ENCODE measurements at places on chromosomes 12 and 14. TPM values are rescaled to one million over a fixed set of nuclear protein-coding genes. Genes with fewer than 3 reads are reported as not detected.
A peak's percentile ranks its signal among the peaks of the same experiment; 100 is the strongest.

Gene TAS2R14
- total RNA-seq = 0.62 TPM

Gene RHOF
- total RNA-seq = 136 TPM

Gene DTX1
- total RNA-seq = 12.4 TPM

Gene P2RX7
- total RNA-seq = 11.3 TPM

Gene TMEM19
- 10.8 TPM for total RNA-seq

Gene ZDHHC22
- total RNA-seq = not detected

Gene SLC17A8
- total RNA-seq = not detected

Gene TDRD9
- total RNA-seq = 0.85 TPM

Gene ART4
- total RNA-seq = not detected

GRCh38 chr12:43306066-43306465 is 245.9 kb downstream of the ADAMTS20 start:
- no peak for DNase-seq

GRCh38 chr12:40011775-40012129 is 94.1 kb downstream of the SLC2A13 start:
- no peak for DNase-seq

DNA sequence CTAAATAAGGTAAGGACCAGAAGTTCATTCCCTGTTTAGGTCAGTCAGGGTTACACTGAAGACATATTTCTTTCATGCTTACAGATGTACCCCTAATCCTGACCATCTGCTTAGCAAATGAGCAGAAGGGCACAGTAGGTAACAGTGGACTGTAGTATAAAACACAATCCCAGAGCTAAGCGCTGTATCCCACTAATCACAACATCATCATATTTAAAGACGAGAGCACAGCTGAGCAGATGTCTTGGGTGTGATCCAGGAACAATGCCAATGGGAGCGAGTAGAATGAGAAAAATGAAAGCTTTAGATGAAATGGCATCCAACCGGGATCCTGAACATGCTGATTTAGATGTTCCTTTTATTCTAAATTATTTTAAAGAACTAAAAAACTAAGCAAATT is 213.4 kb downstream of the CCER1 start:
- DNase-seq = no peak

GRCh38 chr14:58565832-58566231 is 71.9 kb upstream of the DACT1 start:
- DNase-seq = no peak

GRCh38 chr14:76917745-76918255 is 91.6 kb downstream of the LRRC74A start:
- no peak for DNase-seq

GRCh38 chr12:110865521-110865920 is 18.7 kb downstream of the CCDC63 start:
- DNase-seq = no peak

GRCh38 chr12:101931498-101932326 is 54.3 kb downstream of the DRAM1 start:
- no peak for DNase-seq

GRCh38 chr14:93160353-93160801 is 24.3 kb downstream of the MOAP1 start:
- DNase-seq = peak; percentile 30

GRCh38 chr14:22808388-22809209 is 6.6 kb downstream of the SLC7A7 start:
- DNase-seq = no peak

DNA sequence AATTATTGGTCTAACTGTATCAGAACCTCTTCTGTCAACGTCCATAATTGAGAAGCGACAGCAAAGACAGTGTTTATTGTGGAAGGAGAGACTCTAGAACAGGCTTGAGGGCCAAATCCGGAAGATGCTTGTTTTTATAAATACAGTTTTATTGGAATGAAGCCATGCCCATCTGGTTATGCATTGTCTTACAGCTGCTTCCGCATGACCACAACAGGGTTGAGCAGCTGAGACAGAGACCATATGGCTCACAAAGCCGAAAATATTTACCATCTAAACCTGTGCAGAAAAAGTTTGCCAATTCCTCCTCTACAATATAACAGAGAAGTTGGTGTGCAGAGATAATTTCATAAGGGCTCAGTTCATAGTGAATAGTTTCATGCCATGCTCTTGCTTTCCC is 24.5 kb downstream of the PRKAB1 start:
- DNase-seq = no peak

GRCh38 chr14:73358187-73358586 is 100.2 kb downstream of the NUMB start:
- DNase-seq = no peak

DNA sequence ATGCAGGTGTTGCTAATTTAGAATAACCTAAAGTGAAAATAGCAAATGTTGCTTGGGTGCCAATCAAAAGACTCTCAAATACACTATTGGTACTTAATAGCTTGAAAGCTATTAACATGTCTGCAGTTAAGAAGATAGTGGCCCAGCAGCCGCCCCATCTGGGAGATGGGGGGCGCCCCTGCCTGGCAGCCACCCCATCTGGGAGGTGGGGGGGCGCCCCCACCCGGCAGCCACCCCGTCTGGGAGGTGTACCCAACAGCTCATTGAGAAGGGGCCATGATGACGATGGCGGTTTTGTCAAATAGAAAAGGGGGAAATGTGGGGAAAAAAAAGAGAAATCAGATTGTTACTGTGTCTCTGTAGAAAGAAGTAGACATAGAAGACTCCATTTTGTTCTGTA is 923.1 kb upstream of the MDGA2 start:
- DNase-seq = no peak

- DNase-seq = peak; percentile 51
These were observed 94.5 kb downstream of the TTC7B start for GRCh38 chr14:90721619-90722305.

DNA sequence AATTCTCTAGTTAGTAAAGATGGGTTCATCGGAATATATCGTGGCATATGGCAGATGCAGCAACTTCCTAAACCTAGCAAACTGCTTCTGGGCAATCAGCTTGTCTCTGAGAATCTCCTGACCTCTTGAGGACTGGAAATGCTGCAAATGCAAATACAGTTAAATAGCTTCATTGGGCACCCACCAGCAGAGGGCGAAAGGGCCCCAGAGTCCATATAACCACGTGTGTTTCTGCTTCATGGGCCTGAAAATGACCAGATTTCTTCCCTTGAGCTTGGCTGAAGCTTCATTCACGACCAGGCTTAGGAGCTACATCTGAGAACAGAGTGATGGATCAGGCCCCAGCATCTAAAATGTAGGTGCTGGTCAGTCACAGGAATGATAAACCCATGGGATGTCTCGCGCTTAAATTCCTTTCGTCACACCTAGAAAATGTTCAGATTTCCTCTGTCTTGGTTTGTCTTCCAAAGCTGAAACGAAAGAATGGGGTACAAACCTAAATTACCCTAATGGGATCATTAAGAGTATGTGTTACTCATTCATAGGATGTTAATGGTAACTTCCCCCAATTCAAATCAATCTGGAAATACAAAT is 1482.5 kb upstream of the TMEM132C start:
- DNase-seq = peak; percentile 52

GRCh38 chr14:103002578-103003350 is 54.6 kb downstream of the CDC42BPB start:
- DNase-seq = no peak

DNA sequence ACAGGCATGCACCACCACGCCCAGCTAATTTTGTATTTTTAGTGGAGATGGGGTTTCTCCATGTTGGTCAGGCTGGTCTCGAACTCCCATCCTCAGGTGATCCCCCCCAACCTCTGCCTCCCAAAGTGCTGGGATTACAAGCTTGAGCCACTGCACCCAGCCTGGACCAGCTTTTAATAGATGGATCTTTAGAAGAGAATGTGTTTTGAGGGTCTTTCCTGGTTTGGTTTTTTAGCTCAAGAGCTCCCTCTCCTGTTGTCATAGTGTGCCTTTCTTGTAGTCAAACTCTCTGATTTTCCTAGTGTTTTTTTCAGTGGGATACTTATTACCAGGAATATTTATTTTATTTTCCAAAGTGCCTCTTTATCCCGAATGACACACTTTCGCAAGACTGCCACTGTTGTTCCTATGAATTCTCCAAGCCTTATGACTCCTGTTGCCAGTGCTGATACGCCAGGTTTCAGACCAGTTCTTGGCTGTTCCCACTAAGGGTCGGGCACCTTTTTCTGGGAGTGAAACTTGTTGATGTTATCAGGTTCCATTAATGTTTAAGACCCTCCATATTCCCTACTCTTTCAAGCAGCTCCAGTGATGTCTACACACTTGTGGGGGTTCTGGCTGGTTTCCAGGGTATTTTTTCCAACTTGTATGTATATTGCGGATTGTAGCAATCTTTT is 31.5 kb upstream of the LIMA1 start:
- no peak for DNase-seq

DNA sequence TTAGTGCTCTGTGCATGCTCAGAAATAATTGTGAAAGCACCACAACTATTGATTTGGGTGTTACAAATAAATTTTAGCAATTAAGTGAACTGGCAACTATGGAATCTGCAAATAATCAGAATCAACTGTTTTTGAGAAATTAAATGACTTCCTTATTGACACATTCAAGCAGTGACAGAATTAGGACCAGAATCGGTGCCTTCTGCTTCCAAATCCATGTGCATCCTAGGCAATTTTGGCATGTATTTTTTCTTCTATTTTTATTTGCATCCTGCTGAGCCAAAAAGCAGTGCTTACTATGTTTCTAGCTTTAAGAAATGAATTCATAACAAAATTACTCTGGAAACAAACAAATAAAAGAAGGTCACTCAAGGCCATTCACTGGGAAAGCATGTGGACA is 408.2 kb downstream of the GXYLT1 start:
- DNase-seq = no peak

GRCh38 chr14:84610086-84610485 is 919.9 kb upstream of the FLRT2 start:
- DNase-seq = no peak

GRCh38 chr14:71060825-71061455 is 153.7 kb downstream of the PCNX1 start:
- DNase-seq = no peak

- no peak for DNase-seq
These were observed 10.1 kb upstream of the PITPNM2 start for GRCh38 chr12:123160801-123161487.

DNA sequence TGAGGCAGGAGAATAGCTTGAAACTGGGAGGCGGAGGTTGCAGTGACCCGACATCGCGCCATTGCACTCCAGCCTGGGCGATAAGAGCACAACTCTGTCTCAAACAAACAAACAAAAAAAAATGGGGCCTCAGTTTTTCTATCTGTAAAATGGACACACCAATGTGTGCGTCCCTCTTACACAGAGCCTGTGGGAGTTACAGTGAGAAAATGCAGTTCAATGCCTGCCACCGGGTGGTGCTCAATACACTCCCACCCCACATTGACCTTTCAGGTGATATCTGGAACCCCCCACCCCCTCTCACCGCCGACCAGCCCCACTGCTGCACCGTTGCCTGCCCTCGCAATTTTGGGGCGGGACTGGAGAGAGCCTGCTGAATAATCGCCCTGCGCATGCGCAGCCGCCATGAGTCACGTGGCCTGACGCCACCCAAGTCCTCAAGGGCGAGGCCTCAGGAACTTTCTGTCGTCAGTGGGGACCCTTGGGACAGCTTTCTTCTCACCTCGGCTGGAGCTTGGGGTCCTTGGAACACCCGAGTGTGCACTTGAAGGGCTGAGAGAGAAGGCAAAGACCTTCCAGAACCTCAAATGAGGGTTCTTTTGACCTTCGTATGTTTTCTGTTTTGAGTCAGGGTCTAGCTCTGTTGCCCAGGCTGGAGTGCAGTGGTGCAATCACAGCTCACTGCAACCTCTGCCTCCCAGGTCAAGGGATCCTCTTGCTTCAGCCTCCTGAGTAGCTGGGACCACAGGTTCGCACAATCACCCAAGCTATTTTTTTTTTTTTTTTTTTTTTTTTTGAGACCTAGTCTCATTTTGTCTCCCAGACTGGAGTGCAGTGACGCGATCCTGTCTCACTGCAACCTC is 14.6 kb upstream of the CABP1 start:
- DNase-seq = peak; percentile 36

GRCh38 chr12:119409043-119409442 is 74.5 kb downstream of the CCDC60 start:
- DNase-seq = no peak

- DNase-seq = peak; percentile 66
These were observed 58.7 kb upstream of the GZMB start for GRCh38 chr14:24692382-24693352.

DNA sequence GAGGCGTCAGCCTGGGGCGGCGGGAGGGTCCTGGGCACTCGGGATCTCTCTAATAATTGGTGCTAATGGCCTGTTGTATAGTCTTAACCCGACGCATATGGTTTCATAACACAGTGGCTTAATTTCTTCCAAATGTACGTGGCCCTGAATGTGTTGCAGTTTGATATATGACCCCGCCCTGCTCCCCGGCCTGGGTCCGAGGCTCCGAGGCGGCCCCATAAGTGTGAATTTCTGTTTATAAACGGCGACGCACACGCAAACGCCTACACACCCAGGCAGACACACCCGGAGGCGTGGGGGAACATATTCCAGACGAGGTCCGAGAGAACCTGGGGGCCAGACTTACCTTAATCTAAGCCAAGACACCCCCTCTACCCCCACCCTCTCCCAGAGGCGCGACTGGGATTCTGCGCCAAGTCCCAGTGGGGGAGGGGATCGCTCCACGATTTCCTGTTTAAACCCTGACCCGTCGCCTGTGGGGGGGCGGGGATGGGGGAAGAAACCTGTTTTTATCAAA is 9.7 kb upstream of the HOXC6 start:
- no peak for DNase-seq

GRCh38 chr14:51776102-51776894 is 84.1 kb upstream of the GNG2 start:
- DNase-seq = peak; percentile 58

DNA sequence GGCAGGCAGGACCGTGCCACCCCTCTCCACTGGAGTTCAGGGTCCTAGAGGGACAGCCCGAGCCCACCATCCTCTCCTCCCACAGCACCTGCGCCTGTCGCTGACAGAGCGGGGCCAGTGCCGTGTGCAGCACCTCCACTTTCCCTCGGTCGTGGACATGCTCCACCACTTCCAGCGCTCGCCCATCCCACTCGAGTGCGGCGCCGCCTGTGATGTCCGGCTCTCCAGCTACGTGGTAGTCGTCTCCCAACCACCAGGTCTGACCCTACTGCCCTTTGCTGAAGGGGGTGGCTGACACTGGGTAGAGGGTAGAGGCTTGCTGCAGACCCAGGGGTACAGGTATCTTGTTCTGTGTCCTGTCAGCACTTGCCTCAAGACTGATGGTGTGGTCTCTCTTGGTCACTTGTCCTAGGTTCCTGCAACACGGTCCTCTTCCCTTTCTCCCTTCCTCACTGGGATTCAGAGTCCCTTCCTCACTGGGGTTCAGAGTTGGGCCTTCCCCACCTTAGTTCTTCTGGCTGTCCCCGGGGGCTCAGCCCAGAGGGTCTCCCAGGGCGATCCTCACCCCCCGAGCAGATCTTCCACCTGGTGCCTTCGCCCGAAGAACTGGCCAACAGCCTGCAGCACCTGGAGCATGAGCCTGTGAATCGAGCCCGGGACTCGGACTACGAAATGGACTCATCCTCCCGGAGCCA is 42.0 kb downstream of the SH2B3 start:
- DNase-seq = no peak

GRCh38 chr12:99284161-99284560 is 363.4 kb upstream of the GARIN6 start:
- no peak for DNase-seq

- DNase-seq = no peak
These were observed 62.4 kb downstream of the SETD3 start for GRCh38 chr14:99418242-99418641.

- no peak for DNase-seq
These were observed 141.2 kb downstream of the MED13L start for GRCh38 chr12:116136340-116136739.

All from activated CD4-positive, alpha-beta memory T cell treated with anti-CD3 and anti-CD28 coated beads for 36 hours (primary cell).